Stimulated activated CD4-positive, alpha-beta T cell treated with anti-CD3 and anti-CD28 coated beads, TNF-alpha, amount 100 ng/mL, for 24 hours (primary cell): ENCODE measurements at places on chromosomes 5 and 9.

- no peak for DNase-seq
These were observed 18.6 kb upstream of the ZNF366 start for GRCh38 chr5:72525816-72526215.

GRCh38 chr5:59800347-59800893, 93.1 kb downstream of the PDE4D start:
- DNase-seq: no peak

- no peak for DNase-seq
These were observed 116.8 kb downstream of the ADAMTS6 start for GRCh38 chr5:65364907-65365306.

DNA sequence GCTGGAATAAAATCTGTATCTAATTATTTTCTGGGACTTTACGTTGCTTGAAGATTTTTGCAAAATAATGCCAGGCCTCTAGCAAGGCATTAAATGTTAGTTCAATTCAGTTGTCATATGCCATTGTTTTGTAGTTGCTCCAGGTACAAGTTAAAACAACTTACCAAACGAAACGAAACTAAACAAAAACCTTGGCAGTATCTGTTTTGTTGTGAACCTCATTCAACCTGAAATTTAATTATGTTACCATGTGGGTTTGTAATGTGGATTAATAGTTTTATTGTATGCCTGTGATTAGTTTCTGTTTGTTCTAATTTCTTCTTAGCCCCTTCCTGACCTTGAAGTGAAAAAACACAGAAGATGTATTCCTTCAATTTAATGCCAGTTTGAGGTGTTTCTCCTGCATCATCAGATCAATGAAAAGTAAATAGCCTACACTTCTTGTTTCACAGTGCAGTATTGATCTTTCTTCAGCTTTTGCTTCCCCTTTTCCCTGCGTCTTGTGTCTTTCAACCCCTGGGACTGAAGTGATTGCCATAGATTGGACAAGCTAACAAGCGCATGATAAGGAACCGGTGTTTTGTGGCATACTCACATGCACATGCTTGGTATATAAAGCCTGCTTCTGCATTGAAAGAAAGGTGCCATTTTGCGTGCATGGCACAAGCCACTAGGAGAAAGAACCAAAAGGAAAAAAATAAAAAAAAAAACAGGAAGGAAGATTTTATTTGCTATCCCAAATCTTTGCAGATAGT, 699.0 kb upstream of the ARRDC3 start:
- no peak for DNase-seq

DNA sequence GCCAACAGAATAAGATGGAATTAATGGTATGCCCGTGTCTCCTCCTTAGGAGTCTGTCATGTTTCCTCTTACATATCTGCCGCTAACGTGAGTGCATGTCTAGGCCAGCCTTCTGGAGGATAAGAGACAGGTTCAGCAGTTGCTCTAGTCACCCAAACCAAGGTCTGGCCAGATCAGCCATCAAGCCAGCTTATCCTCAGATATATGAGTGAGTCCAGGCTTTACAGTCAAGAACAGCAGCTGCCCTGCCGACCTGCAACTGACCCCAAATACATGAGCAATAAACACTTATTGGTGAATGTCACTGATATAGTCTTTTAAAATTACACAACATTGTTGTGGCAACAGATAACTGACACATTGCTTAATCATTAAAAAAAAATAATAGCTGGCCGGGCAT, 123.5 kb downstream of the TSSK1B start:
- no peak for DNase-seq

GRCh38 chr5:80712919-80713318, 58.1 kb upstream of the DHFR start:
- DNase-seq: no peak

- DNase-seq: no peak
These were observed 9.6 kb downstream of the GMCL2 start for GRCh38 chr5:178177569-178177968.

- DNase-seq: no peak
These were observed 290.5 kb downstream of the DOCK8 start for GRCh38 chr9:504921-505740.

- DNase-seq: no peak
These were observed 15.4 kb downstream of the STXBP1 start for GRCh38 chr9:127627494-127627855.

DNA sequence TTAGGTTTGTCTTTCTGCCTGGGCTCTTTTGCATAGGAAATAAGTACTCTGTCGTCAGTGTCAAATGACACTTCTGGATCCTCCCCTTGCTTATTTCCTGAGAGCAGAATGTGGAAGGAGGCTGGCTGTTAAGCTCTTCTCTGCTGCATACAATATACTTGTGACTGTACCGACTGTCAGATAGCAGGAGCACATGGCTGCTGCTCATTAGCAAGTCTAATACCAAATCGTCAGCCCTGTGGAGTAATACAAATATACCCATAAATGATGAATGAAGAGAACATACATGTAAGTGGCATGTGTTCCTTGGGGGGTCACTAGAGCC, at the start of gene GPR151:
GPR151 (minus strand) TSS at position 40 of the 325 bp plus-strand sequence. CDS start 77 bp downstream, outside the sequence.
- no peak for DNase-seq
